ENCODE measurements at places on chromosomes 4 and X.

GRCh38 chr4:174402470-174403176 lies 118.9 kb downstream of the CEP44 start:
- no peak for DNase-seq

- DNase-seq, result no peak
Observed at GRCh38 chrX:42028109-42028508, 104.8 kb upstream of the CASK start.

- DNase-seq, result no peak
Observed at GRCh38 chr4:168434993-168435392, 45.3 kb downstream of the DDX60L start.

DNA sequence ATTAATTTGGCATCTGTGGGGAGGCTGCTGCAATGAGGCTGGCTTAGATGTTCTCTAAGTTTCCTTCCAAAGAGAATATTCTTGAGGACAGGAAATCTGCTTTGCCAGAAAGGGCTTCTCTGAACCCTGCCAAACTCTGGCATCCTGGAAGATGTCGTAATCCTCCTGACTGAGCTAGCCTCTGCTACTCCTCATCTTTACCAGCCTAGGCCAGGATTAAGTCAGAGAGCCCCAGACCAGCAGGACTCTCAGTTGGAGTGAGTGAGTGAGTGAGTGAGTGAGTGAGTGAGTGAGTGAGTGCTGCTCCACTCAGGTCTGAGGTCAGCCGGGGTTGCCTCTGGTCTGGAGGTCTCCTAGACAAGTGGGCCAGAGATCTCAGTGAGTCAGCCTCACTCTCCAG lies 104.9 kb upstream of the SOD3 start:
- no peak for DNase-seq

DNA sequence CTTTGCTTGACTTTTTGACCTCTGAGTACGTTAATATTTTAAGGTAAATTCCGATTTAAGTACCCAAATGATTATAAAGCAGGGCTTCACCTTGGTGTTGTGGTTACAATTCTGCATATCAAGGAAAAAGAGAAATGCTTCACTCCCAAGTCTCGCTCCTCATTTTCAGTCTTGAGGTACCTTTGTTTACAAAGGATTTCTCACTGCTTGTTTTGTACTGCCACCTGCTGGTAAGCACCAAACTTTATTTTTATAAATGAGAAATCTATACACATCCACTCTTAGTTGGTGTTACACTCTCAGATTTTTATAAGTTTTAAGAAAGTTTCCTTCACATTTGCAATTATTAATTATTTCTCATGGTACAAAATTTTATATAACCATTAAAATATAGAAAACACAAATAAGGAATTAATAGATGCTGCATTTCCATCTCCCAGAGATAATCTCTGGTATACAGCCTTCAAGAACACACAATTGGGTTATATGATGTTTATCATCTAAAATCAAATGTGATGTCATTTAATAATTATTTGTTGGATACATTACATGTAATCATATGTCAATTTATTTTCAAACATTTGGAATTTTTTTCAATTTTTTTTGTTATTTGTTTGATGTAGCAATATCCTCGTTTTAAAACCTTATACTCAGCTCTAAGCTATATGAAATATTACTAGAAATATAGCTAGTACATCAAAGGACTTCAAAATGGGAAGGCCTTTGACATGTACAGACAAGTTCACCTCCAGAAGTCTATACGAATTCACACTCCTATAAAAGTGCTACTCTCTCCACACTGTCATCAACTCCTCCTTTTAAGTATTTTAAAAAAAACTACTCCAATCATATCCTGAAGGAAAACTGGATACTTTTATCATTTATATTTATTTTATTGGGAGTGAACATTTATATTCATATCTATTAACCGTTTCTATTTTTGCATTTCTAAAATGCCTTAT lies 179.9 kb downstream of the KCNIP4 start:
- DNase-seq, result no peak

DNA sequence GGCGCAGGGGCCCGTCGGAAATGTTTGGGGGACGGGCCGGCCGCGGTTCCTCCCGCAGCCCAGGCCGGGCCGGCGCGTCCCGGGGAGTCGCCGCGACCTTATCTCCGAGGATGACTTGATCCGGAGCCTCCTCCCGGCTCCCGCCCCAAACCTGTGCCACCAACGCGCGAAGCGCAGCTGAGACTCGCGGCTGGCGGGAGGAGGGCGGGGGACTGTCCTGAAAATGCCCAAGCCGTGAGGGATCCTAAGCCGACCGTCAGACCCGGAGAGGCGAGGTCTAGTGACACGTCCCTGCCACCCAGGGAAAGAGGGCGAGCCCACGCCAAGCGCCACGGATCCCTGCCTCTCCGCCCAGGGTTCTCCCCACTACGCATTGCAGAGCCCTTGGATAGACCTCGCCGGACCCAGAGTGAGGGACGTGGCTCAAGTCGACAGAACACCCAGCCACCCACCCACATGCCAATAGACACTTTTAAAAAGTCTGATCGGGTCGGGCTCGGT lies 26.9 kb downstream of the UTP14A start:
- DNase-seq, result no peak

- peak; percentile 0 for DNase-seq
Observed at GRCh38 chrX:104343428-104344129, 88.8 kb upstream of the ESX1 start.

- no peak for DNase-seq
Observed at GRCh38 chr4:78747475-78747922, 28.7 kb upstream of the BMP2K start.

- DNase-seq, result no peak
Observed at GRCh38 chr4:36254371-36254770, 10.1 kb upstream of the ARAP2 start.
